ENCODE measurements at places on chromosomes 3 and 15.

- DNase-seq = no peak
Measured at GRCh38 chr3:68676136-68676535, 256.2 kb downstream of the TAFA4 start.

- peak; percentile 44 for DNase-seq
Measured at GRCh38 chr3:58994746-58995330, 55.0 kb downstream of the CFAP20DC start.

- DNase-seq = no peak
Measured at GRCh38 chr3:156383441-156384025, 171.4 kb downstream of the SSR3 start.

- no peak for DNase-seq
Measured at GRCh38 chr3:53190659-53191058, 29.6 kb downstream of the PRKCD start.

DNA sequence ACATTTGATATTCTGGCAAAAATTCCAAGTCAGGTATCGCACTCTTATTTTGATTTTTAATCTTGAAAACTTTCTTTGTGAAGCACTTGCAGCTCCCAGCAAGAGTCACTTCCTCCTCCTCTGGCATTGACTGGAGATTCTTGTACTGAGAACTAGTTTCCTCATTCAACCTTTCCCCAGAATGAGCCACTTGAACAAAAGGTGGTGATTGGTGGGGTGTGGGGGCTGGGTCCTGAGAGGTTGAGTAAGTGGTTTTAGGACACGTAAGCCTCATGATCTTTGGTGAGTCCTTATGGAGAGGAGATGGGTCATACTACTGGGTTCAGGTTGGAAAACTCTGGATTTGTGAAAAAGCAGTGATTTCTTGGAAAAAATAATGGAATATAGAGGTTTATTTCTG, 32.3 kb upstream of the ONECUT1 start:
- no peak for DNase-seq

DNA sequence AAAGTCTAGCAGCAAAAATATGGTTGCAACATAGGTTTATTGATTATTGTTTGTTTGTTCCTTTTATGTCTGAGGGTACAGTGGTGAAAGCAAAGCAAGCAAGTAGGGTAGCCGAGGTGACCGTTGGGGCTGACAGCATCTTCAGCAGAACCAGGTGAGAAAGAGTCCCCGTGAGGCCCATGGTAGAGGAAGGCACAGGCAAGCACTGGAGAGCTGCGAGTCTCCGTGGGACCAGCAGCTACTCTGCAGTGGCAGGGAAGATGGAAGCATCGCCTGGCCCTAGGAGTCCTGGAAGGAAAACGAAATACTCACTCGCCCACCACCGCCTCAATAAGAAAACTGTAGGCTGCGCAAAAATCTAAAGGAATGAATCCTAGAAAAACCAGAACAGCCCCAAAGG, 25.3 kb upstream of the GABRA5 start:
- DNase-seq = no peak

DNA sequence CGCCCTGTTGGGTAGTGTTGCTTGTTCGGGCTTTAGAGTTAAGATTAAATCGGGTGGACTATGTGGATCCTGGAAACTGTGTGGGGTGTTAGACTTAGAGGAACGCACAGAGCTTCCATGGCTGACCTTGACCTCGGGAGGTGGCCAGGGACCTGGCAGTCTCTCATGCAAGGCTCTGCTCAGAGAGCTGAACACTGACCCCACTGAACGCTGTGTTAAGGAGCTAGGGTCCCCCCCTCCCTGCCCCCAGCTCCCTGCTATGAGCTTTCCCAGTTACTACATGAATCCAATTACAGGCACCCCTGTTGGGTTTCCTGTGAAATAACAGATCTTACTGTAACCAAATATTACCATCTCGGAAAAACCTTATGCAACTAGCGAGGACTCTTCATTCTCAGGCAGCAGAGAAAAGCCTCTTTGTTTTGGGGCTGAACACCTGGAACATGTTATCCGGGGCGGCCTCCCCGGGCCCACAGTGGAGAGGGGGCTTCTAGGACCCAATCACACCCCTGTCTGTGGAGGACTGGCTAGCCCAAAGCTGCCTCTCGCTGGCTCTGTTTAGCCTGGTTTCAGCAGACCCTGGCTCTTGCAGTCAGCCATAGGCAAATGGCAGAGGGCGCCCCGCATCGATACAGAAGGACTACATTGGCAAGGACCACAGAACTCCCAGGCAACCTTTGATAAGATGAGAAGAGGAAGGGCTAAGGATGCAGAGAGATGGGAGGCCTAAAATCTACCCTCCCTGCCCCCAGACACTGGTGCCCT, 25.8 kb upstream of the ALDH1A3 start:
- no peak for DNase-seq

DNA sequence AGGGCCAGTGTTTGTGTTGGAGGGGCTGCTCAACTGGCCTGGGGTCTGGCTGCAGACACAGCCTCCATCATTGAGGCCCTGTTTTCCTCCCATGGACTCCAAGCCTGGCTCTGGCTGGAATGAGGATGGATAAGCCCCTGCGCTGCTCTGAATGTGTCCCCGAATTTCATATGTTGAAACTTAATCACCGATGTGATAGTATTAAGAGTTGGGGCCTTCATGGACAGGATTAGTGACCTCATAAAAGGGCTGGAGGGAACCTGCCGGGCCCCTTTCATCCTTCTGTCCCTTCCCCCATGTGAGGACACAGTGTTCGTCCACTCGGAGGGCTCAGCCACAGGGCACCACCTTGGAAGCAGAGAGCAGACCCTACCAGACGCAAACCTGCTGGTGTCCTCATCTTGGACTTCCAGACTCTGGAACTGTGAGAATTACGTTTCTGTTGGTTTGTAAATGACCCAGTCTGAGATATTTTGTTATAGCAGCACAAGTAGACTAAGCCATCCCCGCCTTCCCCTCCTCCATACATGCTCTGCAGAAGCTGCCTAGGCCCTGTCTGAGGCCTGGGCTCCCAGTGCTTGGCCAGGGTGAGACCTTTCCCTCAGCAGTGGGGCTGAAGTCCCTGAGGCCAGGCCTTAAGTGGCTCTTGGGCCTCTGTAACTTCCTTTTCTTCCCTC, 3.8 kb upstream of the LCTL start:
- DNase-seq = no peak

GRCh38 chr15:65532738-65533051, 2.4 kb downstream of the HACD3 start:
- no peak for DNase-seq

DNA sequence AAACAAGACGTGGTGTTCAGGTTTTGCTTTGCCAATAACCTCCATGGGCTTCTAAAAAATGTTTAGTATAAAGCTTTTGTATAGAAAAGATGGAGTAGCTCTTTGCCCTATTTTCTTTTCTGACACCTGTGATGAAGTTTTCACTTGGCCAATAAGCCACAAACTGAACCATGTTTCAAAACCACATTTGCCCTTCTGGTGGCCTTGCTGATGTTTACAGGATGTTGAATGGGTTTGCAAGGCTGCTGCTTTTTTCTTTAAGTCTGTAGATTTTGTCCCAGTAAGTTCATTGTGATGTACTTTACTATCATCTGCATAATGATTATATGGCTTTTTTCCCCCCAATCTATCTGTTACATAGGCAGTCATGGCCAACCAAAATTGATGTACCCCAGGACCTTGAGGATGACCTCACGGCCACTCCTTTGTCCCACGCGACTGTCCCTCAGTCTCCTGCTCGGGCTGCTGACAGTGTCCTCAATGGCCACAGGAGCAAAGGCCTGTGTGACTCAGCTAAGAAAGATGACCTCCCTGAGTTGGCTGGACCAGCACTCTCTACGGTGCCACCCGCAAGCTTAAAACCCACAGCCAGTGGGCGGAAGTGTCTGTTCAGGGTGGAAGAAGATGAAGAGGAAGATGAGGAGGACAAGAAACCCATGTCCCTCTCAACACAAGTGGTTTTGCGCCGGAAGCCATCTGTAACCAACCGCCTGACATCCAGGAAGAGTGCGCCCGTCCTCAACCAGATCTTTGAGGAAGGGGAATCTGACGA, 60.8 kb downstream of the SNRK start:
- DNase-seq = no peak

DNA sequence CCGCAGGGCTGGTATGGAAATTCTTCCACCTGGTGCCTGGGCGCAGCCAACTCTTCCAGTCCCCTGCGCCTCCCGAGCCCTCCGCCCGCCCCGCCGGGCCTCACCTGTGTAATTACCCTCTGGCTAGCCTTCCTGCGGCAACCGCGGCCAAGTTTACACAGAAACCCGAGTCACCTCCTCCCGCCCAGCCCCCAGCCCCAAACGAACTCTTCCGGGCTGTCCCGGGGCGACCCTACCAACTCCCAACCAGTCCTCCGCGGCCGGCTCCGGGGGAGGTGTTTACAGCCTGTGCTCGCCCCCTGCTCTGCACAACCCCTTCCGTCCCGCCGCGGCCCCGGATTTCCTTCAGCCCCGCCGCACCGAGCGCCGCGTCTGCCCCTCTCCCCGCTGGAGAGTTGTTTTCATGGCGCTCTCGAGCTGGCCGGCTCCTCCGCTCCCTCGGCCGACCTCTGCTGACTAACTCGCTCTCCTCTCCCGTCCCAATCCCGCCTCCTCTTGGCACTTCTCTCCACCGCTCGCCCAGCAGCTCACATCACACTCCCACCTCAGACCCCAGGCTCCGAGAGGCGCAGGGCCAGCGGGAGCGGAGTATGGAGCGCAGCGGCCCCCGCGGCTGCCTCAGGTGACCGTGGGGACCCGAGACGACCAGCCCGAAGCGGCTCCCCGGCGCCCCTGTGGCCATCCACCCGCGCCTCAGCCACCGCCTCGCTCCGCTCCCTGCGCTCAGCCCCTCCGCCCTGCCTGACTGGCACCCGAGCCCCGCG, 538 bp downstream of the ATOSA start:
- peak; percentile 42 for DNase-seq

DNA sequence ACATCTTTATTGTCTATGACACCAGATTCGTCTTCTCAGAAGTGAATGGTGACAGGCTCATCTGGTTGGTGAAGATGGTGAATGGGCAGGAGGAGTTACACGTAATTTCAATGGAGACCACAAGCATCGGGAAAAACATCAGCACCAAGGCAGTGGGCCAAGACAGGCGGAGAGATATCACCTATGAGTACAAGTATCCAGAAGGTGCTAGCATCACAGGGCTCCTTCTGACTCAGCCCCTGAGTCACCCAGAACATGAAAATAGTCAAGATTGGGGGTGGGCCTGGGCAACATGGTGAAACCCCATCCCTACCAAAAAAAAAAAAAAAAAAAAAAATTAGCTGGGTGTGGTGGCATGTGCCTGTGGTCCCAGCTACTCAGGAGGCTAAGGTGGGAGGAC, 32.6 kb downstream of the TGM4 start:
- DNase-seq = no peak

GRCh38 chr15:62647843-62648505, 394.6 kb upstream of the TPM1 start:
- DNase-seq = no peak

DNA sequence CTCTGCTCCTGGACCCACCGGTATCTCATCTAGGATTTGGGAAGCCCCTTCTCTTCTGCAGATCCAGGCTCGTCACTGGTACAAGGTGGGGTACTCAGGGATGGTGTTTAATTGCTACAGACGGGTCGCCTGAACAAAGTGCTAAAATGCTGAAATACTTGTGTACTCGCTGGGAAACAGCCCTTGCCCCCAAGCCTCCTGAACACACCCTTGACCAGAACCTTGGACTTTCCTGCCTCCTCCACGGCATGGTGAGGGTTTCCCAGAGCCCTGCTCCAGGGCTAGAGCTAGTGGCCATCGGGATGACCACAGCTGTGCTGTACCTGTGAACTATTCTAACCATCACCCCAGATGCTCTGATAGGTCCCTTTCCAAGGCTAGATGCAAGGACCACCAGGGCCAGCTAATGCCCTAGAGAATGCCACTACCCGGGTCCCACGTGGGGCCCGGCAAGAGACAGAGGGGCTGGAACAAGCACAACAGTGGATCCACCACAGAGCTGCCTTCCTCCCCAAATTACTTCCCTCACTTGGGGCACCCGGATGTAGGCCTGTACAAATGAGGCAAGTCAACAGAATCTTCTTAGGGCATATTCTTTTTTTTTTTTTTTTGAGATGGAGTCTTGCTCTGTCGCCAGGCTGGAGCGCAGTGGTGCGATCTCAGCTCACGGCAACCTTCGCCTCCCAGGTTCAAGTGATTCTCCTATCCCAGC, 267.3 kb downstream of the FOXP1 start:
- DNase-seq = no peak

DNA sequence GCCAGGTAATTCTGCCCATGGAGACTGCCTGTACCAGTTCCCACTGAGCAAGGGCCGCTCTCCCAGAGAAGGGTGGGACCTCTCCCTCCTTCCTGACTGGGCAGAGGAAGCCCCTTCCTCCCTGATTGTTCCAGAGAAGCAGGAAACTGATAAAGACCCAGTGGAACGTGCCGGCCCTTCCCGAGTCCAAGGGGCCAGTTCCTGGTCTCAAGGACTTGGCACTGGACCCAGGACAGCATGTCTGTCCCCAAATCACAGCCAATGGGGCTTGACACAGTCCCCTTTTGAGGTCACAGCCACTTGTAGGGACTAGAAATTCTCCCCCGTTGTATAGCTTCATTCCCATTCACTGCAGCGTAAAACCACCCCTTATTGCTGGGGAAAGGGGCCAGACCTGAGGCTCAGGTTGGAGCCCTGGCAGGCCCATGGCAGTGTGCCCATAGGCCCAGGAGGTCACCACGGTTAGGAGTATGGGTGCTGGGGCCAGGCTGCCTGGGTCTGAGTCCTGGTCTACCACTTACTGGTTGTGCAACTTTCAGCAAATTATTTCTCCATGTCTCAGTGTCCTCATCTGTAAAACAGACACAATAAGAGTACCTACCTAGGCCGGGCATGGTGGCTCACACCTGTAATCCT, 18.1 kb downstream of the CSRNP1 start:
- DNase-seq = no peak

GRCh38 chr15:22237891-22238275, 157.6 kb downstream of the OR4M2 start:
- DNase-seq = no peak

- DNase-seq = no peak
Measured at GRCh38 chr3:59258550-59259260, 208.9 kb upstream of the CFAP20DC start.

GRCh38 chr3:184145111-184145524, 10.0 kb downstream of the EIF2B5 start:
- DNase-seq = peak; percentile 54

DNA sequence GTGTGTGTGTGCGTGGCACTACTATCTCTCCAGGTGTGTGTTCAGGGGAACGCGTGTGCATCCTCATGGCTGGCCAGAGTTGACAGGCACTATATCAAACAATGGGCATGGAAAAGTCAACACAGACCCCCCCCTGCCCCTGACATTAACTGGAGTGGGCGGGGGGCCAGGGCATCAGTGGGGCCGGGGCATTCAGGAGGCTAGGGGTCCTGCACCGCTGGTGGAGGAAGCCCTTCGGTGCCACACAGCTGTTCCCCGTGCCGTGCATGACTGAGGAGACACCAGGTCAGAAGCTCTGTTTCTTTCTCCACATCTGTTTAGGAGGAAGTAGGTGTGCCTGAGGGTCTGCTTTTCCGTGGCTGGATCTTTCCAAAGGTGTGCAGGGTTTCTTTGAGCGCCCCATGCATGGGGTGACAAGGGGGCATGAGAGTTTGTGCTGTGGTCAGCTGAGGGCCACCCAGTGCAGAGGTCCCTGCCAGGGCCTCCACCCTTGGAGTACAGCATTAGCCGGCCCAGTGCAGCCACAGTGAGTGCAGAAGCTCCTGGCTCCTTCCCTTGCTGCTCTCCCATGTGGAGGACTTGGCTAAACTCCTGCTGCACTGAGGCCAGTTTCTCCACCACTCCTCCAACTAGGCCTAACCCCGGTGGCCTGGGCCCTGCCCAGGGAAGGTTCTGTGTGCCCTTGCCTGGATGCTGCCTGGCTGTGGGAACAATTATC, 7.5 kb downstream of the C3orf22 start:
- no peak for DNase-seq

Data from NCI-H2171 (cell line).